ENCODE measurements at places on chromosomes 7 and 10.

- DNase-seq, result no peak
These were observed 11.0 kb upstream of the DNTT start for GRCh38 chr10:96292971-96293920.

- DNase-seq, result no peak
These were observed 181.5 kb downstream of the THSD7A start for GRCh38 chr7:11650500-11650899.

DNA sequence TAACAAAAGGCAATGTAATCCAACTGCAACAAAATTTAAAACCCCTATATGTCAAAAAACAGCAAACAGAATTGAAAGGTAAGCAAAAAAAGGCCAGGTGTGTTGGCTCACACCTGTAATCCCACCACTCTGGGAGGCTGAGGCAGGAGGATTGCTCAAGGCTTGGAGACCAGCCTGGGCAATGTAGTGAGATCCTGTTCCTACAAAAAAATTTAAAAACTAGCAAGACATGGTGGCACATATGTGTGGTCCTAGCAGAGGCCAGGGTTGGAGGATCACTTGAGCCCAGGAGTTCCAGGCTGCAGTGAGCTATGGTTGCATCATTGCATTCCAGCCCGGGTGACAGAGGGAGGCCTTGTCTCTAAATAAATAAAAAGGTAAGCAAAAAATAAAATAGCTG is 212.1 kb upstream of the KLF14 start:
- no peak for DNase-seq

GRCh38 chr7:75740846-75741497 is 2.2 kb upstream of the HIP1 start:
- DNase-seq, result no peak

GRCh38 chr10:65346466-65346865 is 1579.4 kb upstream of the LRRTM3 start:
- DNase-seq, result no peak

DNA sequence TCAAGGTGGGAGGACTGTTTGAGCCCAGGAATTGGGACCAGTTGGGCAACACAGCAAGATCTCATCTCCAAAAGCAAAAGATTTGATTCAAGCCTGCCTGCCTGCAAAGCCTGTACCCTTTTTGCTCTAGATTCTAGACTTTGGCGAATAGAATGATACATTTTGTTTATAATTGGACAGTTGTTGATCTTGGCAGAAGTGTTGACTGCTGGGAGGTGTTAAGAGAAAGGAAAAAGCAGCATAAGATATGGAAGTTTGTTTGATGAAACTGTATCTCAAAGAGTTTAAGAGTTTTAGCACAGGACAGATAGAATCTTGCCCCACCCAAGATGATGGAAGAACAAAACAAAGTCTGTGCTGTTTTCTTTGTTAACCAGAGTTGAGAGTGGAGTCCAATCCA is 224.1 kb downstream of the AUTS2 start:
- no peak for DNase-seq

- no peak for DNase-seq
These were observed 87.9 kb downstream of the ZNF467 start for GRCh38 chr7:149685455-149685854.

DNA sequence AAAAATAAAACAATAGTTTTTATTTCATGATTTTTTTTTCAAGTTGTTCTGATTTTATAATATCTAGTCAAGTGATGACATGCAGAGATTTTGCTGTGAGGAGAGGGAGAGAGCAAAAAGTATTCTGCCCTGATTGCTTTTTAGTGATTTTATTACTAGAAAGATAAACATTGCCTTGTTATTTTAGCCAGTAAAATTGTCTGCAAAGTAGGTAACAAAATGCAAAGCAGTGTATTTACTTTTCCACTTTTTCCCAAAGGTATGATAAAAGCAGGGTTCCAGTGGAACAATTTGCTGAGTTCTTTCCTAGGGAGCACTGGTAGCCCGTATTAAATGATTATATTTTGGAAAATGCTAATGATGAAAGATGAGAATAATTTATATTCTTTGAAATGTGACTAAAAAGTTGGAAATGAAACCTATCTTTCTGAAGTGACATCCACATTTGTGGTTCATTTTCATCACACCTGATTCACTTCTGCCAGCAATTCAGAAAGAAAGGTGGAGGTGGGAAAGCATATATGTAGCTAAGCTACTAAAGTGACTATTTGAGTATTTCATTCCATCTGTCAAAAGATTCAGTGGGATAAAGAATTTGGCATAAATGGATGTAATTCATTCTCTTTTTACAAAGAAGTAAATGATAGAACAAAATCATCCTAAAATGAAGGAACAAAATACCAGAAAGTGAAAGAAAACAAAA is 300.3 kb downstream of the ADK start:
- no peak for DNase-seq

DNA sequence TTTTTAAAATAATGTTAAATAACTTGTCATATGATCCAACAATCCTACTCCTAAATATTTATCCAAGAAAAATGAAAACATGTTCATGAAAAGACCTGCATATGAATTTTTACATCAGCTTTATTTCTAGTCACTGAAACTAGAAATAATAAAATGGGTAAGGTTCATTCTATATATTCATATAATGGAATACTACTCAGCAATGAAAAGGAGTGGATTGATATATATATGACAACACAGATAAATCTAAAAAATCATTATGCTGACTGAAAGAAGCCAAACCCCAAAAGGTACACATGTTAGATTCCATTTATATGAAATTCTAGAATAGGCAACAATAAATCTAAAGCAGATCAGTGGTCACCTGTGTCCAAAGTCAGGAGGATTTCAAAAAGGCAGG is 84.9 kb upstream of the PCBD1 start:
- no peak for DNase-seq

- DNase-seq, result no peak
These were observed 15.7 kb downstream of the HPS1 start for GRCh38 chr10:98431016-98431415.

DNA sequence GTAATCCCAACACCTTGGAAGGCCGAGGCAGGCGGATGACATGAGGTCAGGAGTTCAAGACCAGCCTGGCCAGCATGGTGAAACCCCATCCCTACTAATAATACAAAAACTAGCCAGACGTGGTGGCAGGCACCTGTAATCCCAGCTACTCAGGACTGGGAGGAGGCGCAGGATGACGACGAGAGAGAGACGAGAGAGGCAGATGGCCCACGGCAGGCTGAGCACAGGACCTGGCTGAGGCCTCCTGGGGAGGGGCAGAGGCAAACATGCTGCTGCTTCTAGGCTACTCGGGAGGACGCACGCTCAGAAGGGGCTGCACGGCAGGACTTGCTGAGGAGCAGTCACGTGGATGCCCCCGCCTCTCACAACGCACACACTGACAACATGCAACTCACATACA is 22.4 kb downstream of the DIP2C start:
- no peak for DNase-seq

- DNase-seq, result no peak
These were observed 122.3 kb downstream of the PPP1R3A start for GRCh38 chr7:113796557-113796956.

DNA sequence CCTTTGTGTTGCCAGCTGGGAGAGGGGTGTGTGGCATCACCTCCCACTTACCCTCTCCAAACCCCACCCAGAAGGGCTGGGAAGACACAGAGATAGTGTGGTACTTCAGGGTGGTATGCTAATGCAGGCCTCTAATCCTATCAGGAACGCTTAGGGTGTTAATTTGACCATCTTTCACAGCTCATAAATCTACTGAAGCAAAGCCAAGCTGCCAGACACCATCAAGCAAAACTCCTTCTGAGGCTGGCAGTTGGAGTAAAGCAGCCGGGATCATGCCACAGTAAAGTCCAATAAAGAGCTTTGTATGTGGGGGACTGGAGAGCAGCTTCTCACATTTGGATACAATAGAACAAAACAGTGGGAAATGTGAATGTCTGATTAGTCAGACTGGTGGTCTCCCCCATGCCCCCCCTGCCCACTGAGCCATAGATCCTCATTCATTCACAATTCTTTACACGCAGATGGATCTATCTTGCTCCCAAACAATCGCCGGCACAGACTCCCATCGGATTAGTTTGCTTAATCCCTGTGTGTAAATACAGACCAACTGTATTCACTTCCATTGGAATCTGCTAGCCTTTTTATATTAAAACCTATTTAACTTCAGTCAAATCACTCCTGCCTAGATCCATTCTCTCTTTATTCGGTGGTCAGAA is 29.6 kb downstream of the FGFBP3 start:
- no peak for DNase-seq

DNA sequence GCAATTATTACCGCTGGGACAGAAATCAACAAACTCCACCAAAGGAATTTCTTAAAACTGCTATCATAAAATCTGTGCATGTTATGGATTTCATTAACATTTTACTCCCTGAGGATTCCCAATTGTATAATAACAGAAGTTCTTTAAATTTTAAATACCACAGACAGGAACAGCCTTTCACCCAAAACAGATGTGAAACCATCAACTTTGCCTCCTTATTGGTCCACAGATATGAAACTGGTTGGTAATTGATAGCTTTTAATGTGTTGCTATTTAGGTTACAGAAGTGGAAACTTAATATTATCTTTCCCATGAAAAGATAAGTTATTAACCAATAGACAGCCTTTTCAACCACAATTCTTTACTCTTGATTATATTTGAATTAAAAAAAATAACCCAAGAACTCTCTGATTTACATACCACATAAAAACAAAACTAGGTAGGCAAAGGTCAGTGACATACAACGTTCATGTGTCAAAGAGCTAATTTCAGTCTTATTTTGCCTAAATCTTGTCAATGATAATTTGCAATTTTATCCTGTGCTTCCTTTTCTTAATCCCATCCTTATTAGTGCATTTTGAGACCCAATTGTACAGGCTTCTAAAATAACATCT is 90.0 kb downstream of the NRP1 start:
- no peak for DNase-seq

GRCh38 chr10:3750006-3750816 is 34.8 kb downstream of the KLF6 start:
- no peak for DNase-seq

DNA sequence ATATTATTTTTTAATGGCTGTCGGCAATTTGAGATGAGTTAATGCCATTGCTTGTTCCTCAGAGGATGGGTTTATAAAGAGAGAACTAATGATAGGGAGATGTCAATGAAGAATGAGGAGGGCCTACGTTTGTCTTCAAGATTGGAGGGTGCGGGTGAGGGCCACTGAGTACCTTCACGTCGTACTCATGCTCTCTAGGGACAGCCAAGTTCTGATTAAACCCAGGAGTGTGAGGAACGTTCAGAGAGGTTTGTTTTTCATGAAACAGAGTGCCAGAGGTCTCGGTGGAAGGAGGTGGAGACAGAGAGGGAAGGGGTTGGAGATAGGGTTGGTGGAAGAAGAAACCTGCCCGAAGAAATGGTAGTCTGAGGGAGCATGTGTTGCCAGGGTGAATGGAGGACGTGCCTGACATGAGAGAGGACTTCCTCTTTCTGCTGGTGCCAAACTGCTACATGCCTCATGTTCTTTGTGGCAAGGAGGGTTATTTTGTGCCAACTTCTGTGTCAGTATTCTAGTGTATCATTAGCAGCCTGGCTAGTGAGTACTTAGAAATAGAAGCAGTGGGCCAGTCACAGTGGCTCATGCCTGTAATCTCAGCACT is 8.9 kb downstream of the DHTKD1 start:
- no peak for DNase-seq

DNA sequence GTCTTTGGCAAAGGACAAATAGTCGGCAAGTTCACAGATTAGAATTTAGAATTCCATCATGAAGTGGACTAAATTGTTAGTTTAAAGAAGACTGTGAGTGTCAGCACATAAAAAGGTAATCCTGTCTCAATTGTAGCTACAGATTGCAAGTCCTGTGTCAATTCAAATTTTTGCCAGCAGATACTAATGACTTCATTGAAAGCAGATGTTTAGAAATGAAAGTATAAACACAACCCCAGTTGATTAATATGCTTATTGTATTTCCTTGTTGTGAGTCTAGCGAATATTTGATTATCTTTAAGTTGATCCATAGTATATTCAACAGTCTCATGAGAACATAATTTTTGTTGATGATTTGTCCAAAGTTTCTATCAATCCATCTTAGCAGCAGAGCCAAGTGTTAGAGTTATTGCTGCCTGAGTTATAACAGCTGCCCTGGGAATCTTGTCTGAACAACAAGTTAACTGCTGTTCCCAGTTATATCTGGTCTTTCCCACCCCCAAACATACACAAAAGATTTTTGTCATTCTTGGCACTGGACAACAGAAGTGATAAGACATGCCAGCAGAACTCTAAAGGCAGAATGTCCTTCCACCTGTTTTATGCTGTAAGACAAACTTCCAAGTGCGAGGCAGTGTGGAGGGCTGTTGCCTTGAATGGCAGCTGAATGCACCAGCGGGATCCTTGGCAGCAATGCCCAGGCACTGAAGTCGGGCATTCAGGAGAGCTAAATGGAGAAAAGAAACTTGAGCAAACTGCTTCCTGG is 21.3 kb upstream of the HERPUD2 start:
- no peak for DNase-seq

DNA sequence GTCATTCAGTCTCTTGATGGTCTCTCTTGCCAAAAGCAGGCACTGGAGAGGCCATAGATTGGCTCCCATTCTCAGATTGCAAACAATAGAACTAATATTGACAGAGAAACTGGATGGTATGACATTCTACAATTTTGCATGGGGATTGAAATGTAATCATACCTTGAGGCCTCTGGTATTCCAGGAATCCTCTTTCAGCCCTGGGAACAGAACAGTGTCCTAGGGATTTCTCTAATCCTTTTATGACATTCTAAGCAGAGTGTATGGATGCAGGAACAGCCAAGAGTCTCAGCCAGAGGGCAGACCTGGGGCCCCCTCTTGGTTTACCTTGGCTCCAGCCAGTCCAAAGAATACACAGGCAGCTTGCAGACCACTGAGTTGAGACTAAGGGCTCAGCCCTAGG is 206.4 kb downstream of the KCNMA1 start:
- no peak for DNase-seq

DNA sequence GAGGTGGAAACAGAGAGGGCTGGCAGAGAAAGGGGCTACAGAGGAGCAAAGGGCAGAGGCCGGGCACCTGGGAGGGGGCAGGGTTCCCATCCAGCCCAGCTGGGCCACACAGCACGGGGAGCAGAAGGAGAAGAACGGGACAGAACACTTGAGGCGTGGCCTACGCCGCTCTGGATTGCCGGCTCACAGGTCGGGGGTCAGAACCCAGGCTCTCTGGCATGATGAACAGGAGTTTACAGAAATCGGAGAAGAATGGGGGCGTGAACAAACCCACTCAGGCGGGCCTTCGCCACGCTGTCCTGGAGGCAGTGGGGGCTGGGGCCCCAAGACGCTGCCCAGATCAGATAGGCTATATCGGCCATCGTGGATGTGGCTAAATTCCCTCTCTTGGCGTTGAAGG is 362.2 kb upstream of the SHH start:
- DNase-seq, result no peak

DNA sequence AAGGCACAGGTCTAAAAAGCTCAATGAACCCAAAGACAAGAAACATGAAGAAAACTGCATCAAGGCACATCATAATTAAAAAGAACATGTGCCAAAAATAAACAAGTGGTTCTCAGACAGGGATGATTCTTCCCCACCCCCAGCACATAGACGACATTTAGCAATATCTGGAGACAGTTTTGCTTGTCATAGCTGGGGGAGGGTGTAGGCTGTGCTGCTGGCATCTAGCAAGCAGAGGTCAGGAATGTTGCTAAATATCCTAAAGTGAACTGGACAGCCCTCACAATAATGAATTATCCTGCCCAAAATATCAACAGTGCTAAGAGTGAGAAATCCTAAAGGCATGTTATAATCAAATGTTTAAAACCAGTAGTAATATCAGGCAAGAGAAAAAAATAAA is 122.6 kb downstream of the MICU1 start:
- no peak for DNase-seq

- no peak for DNase-seq
These were observed 1.6 kb downstream of the AKAP9 start for GRCh38 chr7:91942312-91942711.
